Neural crest cell (in vitro differentiated cells): ENCODE measurements at places on chromosomes 13 and 19.
A peak's percentile ranks its signal among the peaks of the same experiment; 100 is the strongest.

DNA sequence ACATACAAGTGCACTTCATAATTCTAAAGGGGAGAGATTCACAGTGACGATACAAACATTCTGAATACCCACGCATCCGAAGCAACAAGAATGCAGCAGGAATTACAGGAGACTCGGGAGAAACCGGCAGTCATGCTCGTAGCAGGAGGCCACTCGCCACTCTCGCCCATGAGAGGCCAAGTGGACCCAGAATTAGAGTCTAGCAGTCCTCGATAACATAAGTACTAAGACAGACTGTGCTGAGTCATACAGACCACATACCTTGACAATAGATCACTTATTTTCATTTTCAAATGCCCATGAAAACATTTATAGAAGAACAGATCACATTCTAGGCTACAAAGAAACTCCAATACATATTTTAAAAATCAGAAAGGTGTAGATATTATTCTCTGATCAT lies 299.1 kb upstream of the TSHZ3 start:
- no peak for DNase-seq

- DNase-seq, result no peak
Observed at GRCh38 chr13:39675904-39676303, 20.4 kb downstream of the COG6 start.

GRCh38 chr13:33797622-33798021 lies 20.3 kb upstream of the RFC3 start:
- DNase-seq, result no peak

- no peak for DNase-seq
Observed at GRCh38 chr19:16579381-16579780, 7.2 kb upstream of the SLC35E1 start.

DNA sequence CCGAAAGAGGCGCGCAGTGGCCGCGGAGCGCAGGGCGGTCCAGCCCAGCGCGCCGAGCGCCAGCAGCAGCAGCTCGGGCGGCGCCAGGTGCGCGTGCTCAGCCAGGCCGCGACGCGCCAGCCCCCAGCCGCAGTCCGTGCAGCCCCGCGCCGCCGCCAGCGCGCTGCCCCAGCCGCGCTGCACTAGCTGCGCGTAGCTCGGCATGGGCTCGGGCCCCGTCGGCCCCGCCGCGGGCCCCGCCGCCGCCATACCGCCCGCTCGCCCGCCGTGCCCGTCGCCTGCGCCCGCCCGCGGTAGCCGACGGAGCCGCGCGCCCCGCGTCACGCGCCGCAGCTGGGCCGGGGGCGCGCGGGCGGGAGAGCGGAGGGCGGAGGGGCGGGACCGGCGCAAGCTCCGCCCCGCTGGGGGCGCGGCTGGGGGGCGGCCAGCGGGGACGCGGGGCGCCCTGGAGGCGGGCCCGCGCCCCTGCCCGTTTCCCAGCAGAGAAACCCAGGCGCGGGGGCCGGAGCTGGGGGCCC lies at the start of gene CERS1:
CERS1 (minus strand) TSS at position 335 of the 518 bp plus-strand sequence; CDS start at position 249, 86 bp downstream.
- DNase-seq, result peak; percentile 36

- no peak for DNase-seq
Observed at GRCh38 chr19:21569494-21569865, 64.1 kb downstream of the ZNF429 start.

GRCh38 chr19:36514012-36514612 lies 14.0 kb downstream of the ZNF260 start:
- DNase-seq, result no peak

DNA sequence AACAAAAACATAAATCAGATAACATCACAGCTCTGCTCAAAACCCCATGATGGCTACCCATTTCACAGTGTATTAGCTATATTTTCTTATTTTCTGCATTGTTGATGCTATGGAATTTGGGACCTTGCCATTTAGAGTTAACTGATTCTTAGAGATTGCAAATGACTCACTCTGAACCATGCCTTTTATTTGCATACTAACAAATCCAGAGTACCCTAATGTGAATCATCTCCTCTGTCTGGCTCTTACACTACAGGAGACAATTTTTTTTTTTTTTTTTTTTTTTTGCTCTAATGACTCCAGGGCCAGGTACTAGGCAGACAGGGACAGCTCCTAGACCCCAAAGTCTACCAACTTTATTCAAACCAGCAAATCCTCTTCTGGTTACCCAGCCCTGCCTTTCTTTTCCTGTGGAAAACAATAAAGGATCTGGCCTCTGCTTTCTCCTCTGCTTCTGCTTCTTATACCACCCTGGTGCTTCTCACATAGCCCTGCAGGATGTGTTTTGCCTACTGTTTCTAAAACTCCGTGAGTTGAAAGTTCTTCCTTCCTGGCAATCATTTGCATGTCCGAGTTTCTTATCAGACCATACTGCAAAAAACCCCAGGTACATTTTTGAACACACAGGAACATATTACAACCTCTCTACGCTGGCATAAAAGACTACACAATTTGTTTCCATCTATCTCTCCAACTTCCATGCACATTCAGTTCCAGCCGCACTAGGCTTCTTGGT lies 10.6 kb upstream of the ZNF460 start:
- no peak for DNase-seq

- DNase-seq, result no peak
Observed at GRCh38 chr19:2797280-2797679, 12.0 kb downstream of the THOP1 start.

- no peak for DNase-seq
Observed at GRCh38 chr13:37163641-37164265, 58.3 kb upstream of the CSNK1A1L start.

DNA sequence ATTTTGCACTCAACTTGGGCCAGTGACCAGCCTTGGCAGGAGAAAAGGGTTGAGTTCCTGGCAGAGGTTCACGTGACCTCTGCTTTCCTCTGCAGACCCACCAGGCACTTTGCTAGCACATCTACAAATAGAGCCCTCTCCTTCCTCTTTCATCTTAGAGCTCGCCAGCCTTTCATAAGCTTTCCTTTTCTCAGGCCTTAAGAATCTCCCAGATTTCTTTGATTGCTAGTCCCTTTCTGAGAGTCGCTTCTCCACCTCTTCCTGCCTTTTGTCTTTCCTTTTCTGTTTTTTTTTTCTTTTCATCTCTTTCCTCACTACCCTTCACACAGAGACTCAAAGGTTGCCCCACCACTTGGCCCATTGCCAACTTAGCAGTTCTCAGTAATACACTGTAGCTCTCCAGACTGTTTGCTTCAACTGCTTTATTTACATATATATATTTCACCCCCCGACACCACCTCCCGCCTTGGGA lies 375.7 kb upstream of the SPRY2 start:
- no peak for DNase-seq
